Activated CD8-positive, alpha-beta T cell treated with anti-CD3 and anti-CD28 coated beads for 36 hours (primary cell): ENCODE measurements at places on chromosomes 1 and 21. TPM values are rescaled to one million over a fixed set of nuclear protein-coding genes. Genes with fewer than 3 reads are reported as not detected.
A peak's percentile ranks its signal among the peaks of the same experiment; 100 is the strongest.

Gene LRRC53
- not detected for total RNA-seq

- DNase-seq: no peak
Observed at GRCh38 chr1:54396261-54396933, 9.8 kb downstream of the SSBP3 start.

DNA sequence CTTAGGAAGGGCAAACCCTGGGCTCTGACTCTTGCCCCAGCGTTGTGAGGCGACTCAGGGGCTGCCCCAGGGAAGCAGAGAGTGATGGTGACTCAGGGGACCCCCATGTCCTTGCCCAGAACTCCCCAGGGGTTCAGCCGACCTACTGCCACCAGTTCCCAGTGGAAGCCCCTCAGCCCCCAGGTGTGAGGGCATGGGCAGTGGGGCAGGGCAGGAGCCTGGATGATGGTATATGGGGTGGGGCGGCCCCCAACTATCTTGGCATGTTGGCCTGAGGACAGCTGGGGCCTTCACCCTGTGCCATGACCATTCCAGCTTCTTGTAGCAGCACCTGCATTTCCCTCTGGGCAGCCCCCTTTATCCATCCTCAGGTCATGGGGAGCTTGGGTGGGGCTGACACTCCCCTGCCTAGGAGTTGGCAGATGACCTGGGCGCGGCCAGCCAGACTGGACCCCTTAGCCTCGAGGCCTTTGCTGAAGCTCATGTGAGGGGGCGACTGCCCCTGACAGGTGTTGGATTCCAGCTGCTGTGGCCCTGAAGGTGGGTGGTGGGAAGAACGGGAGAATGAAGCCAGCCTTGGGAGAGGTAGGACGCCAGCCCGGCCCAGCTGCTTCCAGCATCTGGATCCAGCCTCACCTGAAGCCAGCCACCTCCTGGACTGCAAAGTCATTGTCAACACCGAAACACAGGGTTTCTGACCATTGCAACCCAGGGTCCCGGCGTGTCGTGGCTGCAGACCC, 1.8 kb upstream of the FNDC10 start:
- DNase-seq: no peak

- peak; percentile 73 for DNase-seq
Observed at GRCh38 chr1:43238085-43238484, 31.7 kb upstream of the TMEM125 start.

DNA sequence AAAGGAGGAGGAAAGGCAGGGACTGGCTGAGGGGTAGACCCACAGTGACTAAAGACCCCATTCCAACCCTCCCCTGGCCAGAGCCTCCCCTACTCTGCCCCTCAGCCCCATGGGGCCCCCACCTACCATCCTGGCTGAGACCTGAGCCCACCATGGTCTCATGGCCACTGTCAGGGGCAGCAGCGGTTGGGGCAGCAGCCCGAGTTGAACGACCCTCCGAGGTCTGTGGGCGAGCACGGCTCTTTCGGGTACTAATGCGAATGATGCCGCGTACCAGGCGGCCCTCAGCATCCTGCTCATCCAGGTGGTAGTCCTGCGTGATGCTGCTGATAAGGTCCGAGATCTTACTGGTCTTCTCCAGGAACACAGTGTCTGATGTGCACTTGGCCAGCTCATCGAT, 9.1 kb downstream of the KDF1 start:
- no peak for DNase-seq

GRCh38 chr21:45957551-45957950, 24.0 kb upstream of the COL6A1 start:
- DNase-seq: no peak
